ENCODE measurements at places on chromosomes 3 and 15.

GRCh38 chr15:63559753-63560152 lies 37.4 kb upstream of the FBXL22 start:
- peaks cover 40% of the 10 kb centered on the region for H3K36me3 ChIP-seq
- no peak overlapping the region for H3K27ac ChIP-seq
- H3K27me3 ChIP-seq = no peaks in the 10 kb centered on the region
- H3K4me3 ChIP-seq = no peak overlapping the region
- H3K4me1 ChIP-seq = no peaks in the 10 kb centered on the region

GRCh38 chr3:37272741-37273140 lies 98.4 kb upstream of the LRRFIP2 start:
- H3K4me1 ChIP-seq = no peaks in the 10 kb centered on the region
- H3K36me3 ChIP-seq = peaks cover 17% of the 10 kb centered on the region
- no peak overlapping the region for H3K4me3 ChIP-seq
- no peak overlapping the region for H3K27ac ChIP-seq
- no peak for DNase-seq
- no peaks in the 10 kb centered on the region for H3K27me3 ChIP-seq

- no peak overlapping the region for H3K27ac ChIP-seq
- H3K27me3 ChIP-seq = peaks cover 80% of the 10 kb centered on the region
- DNase-seq = no peak
- no peak overlapping the region for H3K4me3 ChIP-seq
Measured at GRCh38 chr3:124486324-124486723, 243.9 kb upstream of the UMPS start.

DNA sequence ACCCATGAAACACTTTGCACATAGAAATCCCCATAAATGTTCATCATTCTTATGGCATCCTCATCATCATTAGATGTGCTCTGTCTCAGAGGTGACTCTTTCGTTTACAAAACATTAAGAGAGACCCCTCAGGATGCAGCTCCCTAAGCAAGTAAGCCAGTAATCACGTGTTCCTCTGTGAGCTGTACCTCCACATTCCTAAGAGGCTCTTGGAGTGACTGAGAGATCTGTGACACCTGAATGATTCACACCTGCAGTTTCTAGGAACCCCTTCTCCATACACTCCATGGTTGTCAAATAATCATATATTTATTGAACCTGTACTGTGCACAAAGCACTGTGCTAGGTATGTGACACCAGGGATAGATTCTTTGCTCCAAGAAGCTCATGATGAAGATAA lies 602.4 kb downstream of the UNC13C start:
- H3K36me3 ChIP-seq = no peaks in the 10 kb centered on the region
- H3K4me1 ChIP-seq = no peaks in the 10 kb centered on the region
- no peak for DNase-seq
- no peak overlapping the region for H3K4me3 ChIP-seq
- H3K27me3 ChIP-seq = no peaks in the 10 kb centered on the region

DNA sequence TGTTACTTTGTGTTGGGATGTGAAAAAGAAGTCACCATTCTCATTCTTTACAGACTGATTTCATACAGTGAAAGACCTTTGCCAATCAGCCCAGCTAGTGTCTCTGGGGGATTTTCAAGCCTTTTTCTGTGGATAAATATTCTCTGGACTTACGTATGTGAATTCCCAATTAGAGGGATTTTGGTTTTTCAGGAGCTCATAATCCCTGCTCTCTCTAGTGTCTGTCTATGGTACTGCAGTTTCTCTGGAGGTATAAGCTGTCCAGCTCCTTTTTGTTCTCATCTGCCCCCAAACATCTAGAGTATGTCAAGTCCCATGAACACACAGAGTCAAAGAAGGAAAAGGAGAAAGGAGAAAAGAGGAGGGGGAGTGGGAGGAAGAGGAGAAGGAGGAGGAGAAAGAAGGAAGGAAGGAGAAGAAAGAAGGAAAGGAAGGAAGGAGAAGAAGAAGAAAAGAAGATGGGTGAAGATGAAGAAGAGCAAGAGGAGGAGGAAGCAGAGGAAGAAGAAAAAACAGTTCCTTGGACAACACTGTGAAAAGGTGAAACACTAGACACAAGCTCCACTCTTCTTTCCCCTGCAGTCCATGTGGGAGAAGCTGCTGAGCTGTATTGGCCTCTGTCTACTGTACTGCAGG lies 218.6 kb downstream of the GREM1 start:
- no peak overlapping the region for H3K27ac ChIP-seq
- H3K27me3 ChIP-seq = no peaks in the 10 kb centered on the region
- H3K4me3 ChIP-seq = no peak overlapping the region
- no peak for DNase-seq

DNA sequence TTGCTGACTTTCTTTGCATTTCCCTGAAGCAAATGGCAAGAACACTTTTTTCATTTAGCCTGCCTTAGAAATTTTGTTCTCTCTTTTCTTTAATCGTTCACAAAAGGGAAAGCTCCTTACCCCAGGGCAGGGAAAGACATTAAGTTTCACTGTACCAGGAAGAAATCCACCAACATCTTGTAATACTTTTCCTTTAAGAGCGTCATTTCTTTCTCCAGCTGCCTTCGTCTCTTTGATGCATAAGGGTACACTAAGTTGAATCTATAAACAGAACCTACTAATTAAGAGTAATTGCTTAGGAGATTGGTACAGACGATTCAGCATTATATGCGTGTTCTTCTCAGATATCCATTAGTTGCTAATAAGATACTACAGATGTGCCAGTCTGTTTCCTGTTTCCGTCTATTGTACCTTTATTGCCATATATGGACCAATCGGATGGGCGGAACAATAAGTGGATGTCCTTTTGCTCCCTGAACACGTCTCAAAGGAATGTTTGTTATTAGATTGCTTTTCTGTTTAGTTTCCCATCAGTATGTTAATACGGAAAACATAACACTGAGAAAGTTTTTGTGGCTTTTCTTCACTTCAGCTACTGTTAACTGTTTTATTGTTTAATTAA lies 276.7 kb upstream of the RARB start:
- H3K4me1 ChIP-seq = peaks cover 11% of the 10 kb centered on the region
- no peak for DNase-seq
- H3K36me3 ChIP-seq = no peaks in the 10 kb centered on the region
- no peak overlapping the region for H3K27ac ChIP-seq

DNA sequence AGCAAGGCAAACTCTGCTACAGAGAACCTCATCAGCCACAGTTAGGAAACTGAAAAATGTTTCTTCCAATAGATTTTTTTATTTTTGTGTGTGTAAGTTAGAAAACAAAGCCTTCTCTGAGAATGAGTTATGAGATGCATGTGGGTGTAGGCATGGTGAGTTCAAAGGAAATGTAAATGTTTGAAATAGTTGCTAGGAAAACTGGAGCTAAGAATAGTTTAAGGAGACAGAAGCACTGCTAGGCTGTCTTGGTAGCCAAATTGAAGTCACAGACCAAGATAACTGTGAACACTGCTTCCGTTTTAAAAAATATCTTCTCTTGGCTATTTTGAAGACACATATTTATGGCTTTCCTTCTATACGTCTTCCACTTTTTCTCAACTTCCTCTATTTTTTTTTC lies 1501.2 kb upstream of the CADM2 start:
- H3K36me3 ChIP-seq = no peaks in the 10 kb centered on the region
- no peaks in the 10 kb centered on the region for H3K27me3 ChIP-seq

GRCh38 chr15:90878660-90879059 lies 5.6 kb upstream of the FES start:
- DNase-seq = no peak
- H3K4me3 ChIP-seq = no peak overlapping the region
- H3K4me1 ChIP-seq = peaks cover 6% of the 10 kb centered on the region
- H3K27me3 ChIP-seq = no peaks in the 10 kb centered on the region
- no peak overlapping the region for H3K27ac ChIP-seq

GRCh38 chr3:57779666-57780065 lies 23.6 kb downstream of the SLMAP start:
- H3K27me3 ChIP-seq = no peaks in the 10 kb centered on the region
- H3K36me3 ChIP-seq = peaks cover 5% of the 10 kb centered on the region
- DNase-seq = no peak

- H3K27me3 ChIP-seq = no peaks in the 10 kb centered on the region
- H3K36me3 ChIP-seq = no peaks in the 10 kb centered on the region
- no peak for DNase-seq
- H3K27ac ChIP-seq = no peak overlapping the region
- H3K4me1 ChIP-seq = peaks cover 9% of the 10 kb centered on the region
Measured at GRCh38 chr3:88033079-88033478, 25.7 kb downstream of the CGGBP1 start.

DNA sequence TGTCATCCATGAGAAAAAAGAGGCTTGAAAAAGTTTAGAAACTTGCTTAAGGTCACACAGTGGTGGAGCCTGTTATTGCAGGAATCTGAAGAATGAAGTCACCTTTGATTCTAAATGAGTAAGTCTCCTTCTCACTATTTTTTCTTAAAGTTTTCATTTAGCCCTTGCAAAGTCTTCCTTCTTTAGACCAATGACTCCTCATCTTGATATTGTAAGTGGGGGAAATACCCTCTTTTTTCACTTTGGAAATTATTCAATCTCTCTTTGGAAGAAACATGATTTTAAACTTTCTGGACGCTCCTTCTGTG lies 787 bp upstream of the SLMAP start:
- H3K27ac ChIP-seq = peak overlapping the region; percentile 81
- H3K4me1 ChIP-seq = peaks cover 18% of the 10 kb centered on the region
- peak overlapping the region; percentile 89 for H3K4me3 ChIP-seq
- H3K36me3 ChIP-seq = peaks cover 49% of the 10 kb centered on the region
- DNase-seq = no peak

DNA sequence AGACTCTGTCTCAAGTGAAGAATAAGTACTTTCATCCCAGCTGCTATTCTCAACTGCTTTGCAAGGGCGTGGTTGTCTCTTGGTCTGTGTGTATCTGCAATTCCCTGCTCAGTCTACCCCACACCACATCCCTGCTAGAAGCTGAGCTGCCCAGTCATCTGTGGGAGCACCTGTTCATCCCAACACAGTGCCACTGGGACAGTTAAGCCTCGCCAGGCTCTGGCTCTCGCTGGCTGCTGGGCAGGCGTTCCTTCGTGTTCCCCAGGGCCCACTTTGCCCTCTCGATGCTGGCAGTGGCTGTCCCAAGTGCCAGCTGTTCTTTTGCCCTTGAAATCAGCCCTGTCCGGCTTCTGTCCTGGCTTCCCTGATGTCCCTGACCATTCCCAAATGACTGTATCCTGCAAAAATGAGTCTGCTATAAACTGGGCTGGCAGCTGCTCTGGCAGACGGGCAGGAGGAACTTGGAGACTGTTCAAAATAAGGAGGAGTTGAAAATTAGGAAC lies 91.6 kb upstream of the KLHL25 start:
- H3K4me3 ChIP-seq = no peak overlapping the region
- DNase-seq = no peak
- H3K4me1 ChIP-seq = no peaks in the 10 kb centered on the region
- no peaks in the 10 kb centered on the region for H3K36me3 ChIP-seq

- H3K4me3 ChIP-seq = no peak overlapping the region
- no peaks in the 10 kb centered on the region for H3K36me3 ChIP-seq
- no peaks in the 10 kb centered on the region for H3K4me1 ChIP-seq
- H3K27me3 ChIP-seq = no peaks in the 10 kb centered on the region
- no peak for DNase-seq
Measured at GRCh38 chr3:3559786-3560185, 239.4 kb upstream of the LRRN1 start.

GRCh38 chr15:71111181-71111565 lies 4.1 kb upstream of the THSD4 start:
- H3K27ac ChIP-seq = no peak overlapping the region
- peaks cover 15% of the 10 kb centered on the region for H3K4me1 ChIP-seq
- DNase-seq = no peak
- peaks cover 15% of the 10 kb centered on the region for H3K36me3 ChIP-seq

DNA sequence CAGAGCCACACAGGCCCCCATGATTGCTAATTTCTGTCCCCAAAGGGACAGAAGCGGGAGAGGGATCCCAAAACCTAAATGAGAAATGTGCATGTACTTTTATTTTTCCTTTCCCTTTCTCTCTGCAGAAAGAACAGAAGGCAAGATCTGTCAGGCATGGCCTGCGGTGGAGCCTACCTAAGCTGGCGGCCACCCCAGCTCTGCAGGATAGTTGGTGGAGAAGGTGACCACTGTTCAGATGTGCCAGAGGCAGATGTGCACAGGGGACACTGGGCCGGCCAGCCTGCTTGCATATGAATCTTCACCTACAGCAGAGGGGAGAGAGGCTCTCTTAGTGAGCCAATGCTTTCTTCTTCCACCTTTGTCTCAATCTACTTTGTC lies 2.1 kb upstream of the AMOTL2 start:
- DNase-seq = no peak
- H3K36me3 ChIP-seq = peaks cover 44% of the 10 kb centered on the region
- peaks cover 74% of the 10 kb centered on the region for H3K4me1 ChIP-seq
- H3K4me3 ChIP-seq = peak overlapping the region; percentile 78

DNA sequence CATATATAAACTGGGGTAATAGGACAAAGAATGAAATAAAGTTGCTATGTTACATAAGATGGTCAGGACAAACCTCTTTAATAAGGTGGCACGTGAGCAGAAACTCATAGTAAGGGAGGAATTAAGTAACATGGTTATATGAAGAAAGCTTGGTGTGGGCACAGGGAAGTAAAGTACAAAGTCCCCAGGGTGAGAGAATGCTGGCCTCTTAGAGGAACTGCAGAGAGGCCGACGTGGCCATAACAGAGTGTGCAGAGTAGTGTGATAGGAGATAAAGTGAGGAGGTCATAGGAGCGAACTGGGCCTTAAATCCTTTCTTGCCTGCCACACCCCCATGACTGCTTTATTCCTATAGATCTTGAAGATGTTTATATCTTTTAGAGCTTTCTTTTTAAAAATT lies 17.4 kb upstream of the RBMS3 start:
- no peak overlapping the region for H3K27ac ChIP-seq
- no peaks in the 10 kb centered on the region for H3K36me3 ChIP-seq
- no peaks in the 10 kb centered on the region for H3K27me3 ChIP-seq
- H3K4me3 ChIP-seq = no peak overlapping the region

DNA sequence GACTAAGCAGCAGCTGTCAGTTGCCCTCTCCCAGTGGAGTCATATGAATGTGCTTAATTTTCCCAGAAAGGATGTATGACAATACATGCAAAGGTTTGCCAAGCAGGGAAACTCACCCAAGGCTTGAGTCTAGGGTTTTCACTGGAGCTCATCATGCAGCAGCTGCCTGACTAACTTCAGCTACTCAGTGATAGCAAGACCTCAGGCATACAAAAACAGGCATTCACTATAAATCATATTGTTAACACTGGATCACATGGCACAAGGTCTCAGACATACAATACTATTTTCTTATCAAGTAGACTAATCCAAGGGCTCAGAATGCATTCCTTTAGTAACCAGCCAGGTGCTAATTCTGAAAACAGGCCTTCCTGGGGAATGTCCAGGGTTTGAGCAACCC lies 85.0 kb upstream of the STAC start:
- H3K4me1 ChIP-seq = peaks cover 22% of the 10 kb centered on the region
- H3K4me3 ChIP-seq = no peak overlapping the region
- H3K27ac ChIP-seq = no peak overlapping the region
- no peaks in the 10 kb centered on the region for H3K27me3 ChIP-seq
- H3K36me3 ChIP-seq = no peaks in the 10 kb centered on the region

All from Calu3 (cell line).